NCI-H1105 treated with DMSO at 0.1 percent for 48 hours (cell line): ENCODE measurements at places on chromosomes 1 and 21.

DNA sequence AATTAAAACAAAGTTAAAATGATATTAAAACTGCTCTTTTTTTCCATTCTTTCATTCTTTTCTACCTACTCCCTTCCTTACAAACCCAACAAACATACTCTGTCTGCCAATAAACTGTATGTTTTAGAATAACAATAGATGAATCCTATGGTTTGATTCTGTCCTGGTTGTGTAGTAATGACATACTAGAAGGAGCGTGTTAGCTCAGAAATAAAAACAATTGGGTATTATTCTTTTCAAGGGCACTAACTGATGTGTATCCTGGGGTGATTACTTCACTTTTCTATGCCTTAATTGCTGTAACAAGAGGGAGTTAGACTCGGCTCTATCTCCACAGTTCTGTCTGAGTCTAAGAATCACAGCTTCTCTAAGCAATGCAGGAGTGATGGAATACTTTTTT, 194.4 kb downstream of the GIPC2 start:
- no peak for DNase-seq

GRCh38 chr21:33391656-33392055, 11.6 kb upstream of the IFNGR2 start:
- no peak for DNase-seq

DNA sequence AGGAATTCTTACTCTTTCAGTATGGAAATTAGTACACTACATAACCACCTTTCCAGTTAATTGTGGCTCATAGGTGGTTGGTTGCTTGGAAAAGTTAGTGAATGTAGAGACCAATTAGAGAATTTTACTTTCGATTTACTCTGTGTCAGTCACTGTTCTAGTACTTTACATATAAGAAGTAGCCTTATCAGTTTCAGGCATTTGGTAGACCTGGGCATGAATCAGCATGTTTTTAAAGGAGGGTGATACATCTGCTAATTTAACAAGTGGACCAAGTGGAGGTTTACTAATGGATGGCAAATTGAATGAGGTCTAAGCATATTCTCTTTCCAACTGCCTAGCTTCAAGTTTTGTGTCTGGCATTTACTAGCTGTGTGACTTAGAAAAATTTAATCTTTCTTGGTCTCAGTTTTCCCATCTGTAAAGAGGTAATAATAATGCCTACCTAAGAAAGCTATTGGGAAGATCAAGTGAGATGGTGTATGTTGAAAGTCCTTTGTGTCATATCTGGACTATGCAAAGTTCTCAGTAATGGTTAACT, 1158.6 kb downstream of the PLA2G4A start:
- no peak for DNase-seq

GRCh38 chr1:115690972-115691371, 49.2 kb downstream of the VANGL1 start:
- DNase-seq: no peak

DNA sequence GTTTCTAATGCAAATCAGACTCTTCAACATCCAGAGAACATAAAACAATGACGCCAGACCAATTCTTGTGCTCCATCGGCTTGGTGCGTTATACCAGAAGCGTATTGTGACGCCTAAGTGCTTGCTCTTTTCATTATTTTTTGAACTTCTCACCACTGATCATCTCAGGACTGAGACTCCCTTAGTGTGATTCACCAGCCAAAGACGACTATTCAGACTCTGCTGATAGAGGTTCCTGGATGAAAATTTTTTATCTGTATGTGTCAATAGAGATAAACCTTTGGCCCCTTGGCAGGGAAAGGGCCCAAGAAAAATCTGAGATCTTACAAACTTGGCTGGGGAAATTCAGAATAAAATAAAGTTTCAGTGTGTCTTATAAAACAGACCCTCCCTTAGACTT, 856 bp upstream of the GREM2 start:
- DNase-seq: no peak

DNA sequence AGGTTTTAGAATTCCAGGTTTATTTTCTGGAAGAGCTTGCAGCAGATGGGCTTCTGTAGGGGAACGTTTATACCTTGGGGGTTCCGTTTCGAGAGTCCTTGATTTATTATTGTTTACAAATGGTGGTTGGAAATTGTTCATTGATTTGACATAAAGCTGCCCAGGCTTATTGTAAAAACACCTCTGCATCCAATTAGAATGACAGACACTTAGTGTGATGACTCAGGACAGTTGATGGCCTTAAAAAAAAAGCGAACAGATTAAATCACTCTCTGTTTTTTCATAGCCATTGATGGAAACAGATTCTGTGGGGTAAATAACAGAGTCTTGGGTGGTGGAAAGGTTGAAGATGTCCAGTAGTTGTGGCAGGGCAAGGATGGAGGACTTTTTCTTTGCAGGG, 35.4 kb downstream of the GALNT2 start:
- no peak for DNase-seq

- DNase-seq: no peak
These were observed 921 bp upstream of the ECE1 start for GRCh38 chr1:21291184-21291583.

DNA sequence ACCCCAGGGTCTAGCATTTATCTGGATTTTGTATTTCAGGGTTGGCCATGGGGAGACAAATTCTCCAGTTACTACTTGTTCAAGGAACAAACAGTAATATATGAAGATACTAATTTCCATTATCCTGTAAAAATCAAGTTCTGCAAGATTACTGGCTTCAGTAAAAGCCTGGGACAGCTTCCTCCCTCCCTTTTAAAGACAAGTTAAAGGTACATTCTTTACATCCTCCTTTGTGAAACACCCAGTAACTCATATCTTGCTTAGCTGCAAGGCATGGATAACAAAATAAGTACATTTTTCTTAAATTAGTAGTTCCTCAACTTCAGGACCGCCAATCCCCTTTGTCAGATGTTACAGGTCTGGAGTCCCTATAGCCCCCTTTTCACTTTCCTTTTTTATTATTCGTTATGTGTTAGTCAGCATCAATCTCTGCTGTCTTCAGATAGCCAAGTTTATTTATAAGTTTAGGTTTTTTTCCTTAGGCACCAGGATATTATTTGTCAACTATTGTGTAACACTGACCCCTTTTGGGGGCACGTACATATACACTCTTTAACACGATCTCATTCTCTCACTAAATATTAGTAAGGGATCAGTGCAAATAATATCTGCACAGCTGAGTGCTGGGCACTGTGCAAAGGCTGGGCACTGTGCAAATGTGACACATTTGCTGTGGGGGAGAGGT, 9.8 kb downstream of the ERRFI1 start:
- peak; percentile 26 for DNase-seq

- DNase-seq: no peak
These were observed 138.3 kb downstream of the FOXD2 start for GRCh38 chr1:47575855-47576757.

- DNase-seq: no peak
These were observed 2.3 kb downstream of the ADGRB2 start for GRCh38 chr1:31761883-31762282.

- DNase-seq: peak; percentile 27
These were observed 3.2 kb downstream of the MYBPH start for GRCh38 chr1:203172184-203173010.

- no peak for DNase-seq
These were observed 39.0 kb downstream of the PTPRC start for GRCh38 chr1:198677871-198678270.

- no peak for DNase-seq
These were observed 6.7 kb downstream of the RPL5 start for GRCh38 chr1:92838519-92838918.

DNA sequence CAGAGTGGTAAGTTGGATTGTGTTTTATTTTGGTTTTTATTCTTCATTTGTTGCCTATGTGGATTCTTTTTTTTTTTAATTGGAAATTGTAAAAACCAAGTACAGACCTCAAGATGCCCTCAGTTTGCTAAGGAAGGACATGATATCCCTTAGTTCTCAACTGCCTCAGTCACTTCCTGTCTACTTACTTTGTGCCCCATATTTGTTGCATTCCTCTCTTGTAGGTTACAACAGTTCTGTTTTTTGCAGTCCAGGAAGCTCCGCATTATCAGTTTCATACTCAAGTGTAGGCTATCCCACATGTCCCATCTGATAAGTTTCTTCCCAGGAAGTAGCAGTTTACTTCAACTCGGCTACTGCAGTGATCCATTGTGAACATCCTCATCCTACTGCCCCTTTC, 82.0 kb downstream of the RPAP2 start:
- DNase-seq: no peak

- peak; percentile 75 for DNase-seq
These were observed at the start of gene SCMH1 for GRCh38 chr1:41241749-41242341. Gene SCMH1, minus strand, starts transcription at chr1:41242306. Its CDS starts 56,173 bp downstream, at chr1:41186133.
